ENCODE measurements at places on chromosomes 2 and 18.

- DNase-seq: no peak
These were observed 746.3 kb upstream of the RAB6C start for GRCh38 chr2:129233166-129233565.

GRCh38 chr2:238389988-238390589, 36.6 kb upstream of the ASB1 start:
- DNase-seq: no peak

GRCh38 chr2:206855585-206856433, 83.5 kb upstream of the CPO start:
- DNase-seq: no peak

DNA sequence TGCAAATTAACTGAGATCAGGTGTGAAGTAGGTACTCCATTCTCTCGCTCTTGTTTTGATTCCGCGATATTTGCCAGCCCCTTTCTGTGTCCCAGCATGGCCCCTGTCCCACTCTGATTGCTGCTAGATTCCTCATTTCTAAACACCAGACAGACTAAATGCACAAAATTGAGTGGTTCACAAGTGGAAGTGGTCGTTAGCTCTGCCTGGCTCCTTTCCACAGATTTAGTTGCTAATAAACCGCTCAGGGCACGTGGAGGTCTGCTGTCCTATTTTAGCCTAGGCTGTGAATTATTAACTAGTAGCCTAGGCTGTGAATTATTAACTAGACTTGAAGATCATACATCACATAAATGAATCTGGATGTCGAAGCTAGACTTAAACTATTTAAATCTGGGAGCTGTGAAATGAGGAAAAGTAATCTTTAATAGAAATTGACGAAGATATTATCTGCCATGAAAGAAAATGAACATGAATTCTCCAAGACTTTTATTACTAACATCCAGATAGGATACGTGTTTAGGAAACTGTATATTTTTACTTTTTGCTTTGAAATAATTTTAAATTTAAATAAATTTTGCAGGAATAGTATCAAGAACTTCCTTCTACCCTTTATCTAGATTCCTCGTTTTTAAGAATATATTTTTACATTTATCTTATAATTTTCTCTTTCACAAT, 3.7 kb downstream of the IL1RL2 start:
- no peak for DNase-seq

DNA sequence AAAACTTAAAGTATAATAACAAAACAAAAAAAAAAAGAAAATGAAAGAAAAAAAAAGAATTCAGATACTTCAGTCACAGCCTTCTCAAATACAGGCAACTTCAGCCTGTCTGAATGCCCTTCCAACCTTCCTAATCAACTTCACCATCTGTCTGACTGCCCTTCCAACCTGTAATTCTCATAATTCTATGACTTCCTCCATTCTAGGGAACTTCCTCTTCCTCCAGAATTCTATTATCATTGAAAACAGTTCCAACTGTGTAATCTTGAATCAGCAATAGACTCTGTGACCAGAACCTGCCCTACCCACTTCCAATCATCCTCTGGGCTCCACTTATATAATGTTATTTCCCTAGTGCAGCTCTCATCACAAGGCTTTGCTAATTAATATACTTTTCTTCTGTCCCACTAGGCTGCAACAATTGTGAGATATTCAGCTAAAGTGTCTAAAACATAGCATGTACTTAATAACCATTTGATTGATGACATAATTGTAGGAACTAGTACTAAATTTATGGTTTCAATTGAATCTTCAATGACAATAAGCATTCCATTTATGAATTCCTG, 127.3 kb downstream of the UPP2 start:
- DNase-seq: no peak

- DNase-seq: no peak
These were observed 230.2 kb downstream of the CELF4 start for GRCh38 chr18:37335409-37335736.

DNA sequence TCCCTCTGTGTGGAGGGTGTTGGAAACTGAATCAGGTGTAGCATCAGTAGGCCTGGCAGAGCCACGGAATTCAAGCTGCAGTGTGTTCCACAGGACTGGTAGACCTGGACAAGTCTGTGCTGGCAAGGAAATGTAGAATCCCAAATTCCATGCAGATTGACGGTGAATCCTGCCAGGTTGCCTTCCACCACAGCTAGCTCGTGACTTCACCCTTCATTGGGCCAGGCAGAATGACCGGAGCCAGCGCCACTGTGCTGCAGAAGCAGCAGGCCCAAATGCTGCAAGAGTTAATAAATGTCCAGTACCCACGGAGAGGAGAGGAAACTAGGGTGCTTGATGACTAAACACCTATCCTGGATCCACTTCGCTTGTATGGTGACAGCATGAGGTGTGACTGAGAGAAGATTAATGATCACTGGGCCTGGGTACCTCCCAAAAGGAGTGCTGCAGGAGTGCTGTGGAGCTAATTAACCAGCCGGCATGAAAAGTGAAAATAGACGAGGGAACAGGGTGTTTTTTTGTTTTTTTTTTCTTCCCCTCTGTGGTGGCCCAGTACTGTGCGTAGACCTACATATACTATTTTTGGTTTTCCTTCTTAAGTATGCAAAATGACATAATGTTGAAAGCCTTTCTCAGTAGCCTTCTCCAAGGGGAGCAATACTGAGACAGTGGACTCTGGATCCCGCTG, 122.2 kb downstream of the TANC1 start:
- no peak for DNase-seq

DNA sequence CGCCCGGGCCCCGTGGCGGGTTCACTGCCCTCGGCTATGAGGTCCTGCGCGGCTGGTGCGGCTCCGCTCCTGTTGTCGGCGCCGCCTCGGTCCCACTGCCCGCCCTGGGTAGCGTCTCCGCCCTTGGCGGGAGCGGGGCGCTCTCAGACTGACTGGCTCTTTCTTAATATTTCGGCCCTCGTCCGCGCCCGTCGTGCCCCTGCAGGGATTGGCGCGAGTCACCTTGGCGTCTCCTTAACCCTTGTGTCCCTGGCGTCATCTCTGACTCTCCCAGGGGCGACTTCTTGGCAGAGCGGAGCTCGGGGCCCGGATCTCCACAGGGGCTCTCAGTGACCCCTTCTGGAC, 1.3 kb downstream of the PTMA start:
- DNase-seq: no peak

DNA sequence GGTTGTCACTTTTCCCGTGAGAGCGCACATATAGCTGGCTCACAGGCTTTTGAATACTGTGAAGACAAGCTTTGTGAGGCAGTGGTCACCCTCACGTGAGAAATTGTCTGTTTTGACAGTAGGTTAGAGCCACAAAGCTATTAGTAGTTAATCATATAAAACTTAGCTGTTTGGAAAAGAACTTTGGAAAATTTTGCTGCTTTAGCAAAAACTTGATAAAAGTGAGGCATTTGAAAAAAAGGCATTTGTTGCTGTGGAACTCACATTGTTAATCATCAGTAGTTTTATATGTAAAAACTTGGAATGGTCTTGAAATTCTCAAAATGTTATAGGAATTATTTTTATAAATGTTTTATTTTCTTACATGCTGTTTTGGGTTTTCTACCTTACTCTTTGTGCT, 22.3 kb downstream of the C2orf74 start:
- no peak for DNase-seq

GRCh38 chr2:215356948-215357461, 45.1 kb downstream of the ATIC start:
- DNase-seq: no peak

GRCh38 chr18:47911877-47912276, 18.6 kb downstream of the SMAD2 start:
- DNase-seq: no peak

- DNase-seq: no peak
These were observed 731.0 kb downstream of the CNTNAP5 start for GRCh38 chr2:124756048-124756447.

DNA sequence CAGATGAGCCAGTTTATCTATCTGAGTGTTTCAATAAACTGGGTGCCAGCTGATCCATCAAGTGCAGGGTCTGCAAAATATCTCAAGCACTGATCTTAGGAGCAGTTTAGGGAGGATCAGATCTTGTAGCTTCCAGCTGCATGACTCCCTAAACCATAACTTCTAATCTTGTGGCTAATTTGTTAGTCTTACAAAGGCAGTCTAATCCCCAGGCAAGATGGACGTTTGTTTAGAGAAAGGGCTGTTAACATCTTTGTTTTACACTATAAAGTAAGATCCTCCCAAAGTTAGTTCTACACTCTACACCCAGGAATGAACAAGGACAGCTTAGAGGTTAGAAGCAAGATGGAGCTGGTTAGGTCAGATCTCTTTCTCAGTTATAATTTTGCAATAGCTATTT, 28.7 kb upstream of the HNMT start:
- DNase-seq: no peak

DNA sequence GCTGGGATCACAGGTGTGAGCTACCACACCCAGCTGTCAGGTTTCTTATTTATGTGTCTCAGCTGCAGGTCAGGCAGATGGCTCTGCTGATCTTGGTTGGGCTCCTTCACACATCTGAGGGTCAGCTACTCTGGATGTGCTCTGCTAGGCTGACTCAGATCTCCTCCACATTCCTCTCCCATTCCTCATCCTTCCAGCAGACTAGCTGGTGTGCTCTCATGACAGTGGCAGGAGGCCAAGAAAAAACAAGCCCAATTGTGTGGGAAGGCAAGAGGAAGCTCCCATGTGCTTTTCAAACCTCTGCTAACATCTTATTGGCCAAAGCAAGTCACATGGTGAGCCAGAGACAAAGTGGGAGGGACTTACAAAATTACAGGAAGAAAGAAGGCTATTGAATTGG, 11.7 kb upstream of the MSH6 start:
- no peak for DNase-seq

DNA sequence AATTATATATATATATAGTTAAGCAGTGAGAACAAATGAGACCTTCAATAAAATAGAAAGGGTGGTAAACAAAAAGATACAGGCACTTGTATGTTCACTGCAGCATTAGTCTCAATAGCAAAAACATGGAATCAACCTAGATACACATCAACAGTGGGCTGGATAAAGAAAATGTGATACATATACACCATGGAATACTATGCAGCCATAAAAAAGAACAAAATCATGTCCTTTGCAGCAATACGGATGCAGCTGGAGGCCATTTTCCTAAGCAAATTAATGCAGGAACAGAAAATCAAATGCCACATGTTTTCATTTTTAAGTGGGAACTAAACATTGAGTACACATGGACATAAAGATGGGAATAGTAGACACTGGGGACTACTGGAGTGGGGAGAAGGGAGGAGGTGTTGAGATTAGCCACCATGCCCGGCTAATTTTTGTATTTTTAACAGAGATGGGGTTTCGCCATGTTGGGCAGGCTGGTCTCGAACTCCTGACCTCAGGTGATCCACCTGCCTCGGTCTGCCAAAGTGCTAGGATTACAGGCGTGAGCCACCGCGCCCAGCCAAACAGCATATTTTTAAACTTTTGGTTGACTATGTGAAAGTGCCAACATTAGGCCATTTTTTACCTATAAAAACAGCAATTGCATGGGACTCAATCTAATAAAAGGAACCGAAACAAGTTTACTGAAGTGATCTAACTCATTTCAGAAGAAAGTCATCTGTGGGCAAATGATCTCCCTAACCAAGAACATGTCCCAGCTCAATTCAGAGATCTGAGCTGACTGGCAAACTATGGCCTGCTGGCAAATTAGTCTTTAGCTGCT, 23.7 kb downstream of the ICA1L start:
- no peak for DNase-seq

DNA sequence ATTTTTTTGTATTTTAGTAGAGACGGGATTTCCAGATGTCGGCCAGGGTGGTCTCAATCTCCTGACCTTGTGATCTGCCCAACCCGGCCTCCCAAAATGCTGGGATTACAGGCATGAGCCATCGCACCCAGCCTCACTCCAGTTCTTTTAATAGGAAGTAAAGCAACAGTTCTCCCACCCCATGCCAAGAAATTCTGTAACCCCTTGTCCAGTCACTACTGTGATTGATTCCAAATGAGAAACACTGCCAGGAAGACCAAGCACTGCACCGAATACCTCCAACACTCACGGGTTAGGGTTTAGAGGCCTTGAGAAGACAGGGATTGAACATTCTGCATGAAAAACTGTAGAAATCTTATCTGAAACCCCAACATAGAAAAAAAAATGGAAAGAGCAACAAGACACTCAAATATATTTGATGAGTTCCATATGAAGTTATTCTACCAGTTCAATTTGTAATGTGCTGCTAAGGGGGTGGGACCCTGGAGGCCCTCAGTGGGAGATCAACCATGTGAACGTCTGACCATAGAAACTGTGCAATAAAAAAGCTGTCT, 48.2 kb upstream of the BIN1 start:
- peak; percentile 58 for DNase-seq

DNA sequence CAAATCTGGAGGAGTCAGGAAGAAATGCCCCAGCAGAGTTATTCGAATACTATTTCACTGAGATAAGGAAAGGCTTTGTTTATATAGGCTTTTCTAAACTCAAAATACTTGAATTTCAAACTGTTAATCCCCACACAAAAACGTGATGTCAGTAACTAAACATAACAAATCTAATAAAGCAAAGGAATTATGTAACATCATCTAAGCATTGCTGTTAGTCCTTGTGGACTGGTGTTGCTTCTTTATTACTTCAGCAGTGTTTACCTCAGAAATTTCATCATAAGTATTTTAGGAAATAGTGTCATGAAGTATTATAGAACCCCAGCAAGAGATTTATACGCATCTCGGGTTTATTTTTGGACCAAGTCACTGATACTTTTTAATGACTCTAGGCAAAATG, 19.7 kb upstream of the SANBR start:
- DNase-seq: no peak

DNA sequence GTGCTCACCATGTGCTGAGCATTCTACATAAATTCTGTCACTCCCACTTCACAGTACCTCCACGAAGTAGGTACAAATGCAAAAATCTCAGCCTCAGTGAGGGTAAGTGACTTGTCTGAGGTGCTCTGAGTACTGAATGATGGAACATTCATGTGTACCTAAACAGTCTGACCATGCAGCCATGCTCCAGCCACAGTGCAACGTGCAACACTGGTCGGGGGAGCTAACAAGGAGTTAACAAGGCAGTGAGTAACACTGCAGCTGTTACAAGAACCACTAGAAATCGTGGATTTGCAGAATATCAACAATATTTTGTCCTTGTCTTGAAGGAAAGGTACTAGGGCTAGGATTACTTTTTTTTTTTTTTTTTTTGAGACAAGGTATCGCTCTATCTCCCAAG, 36.6 kb upstream of the NDUFV2 start:
- DNase-seq: no peak

- no peak for DNase-seq
These were observed 167.8 kb downstream of the TTC32 start for GRCh38 chr2:19733951-19734425.

GRCh38 chr2:107591561-107592279, 235.0 kb upstream of the RGPD4 start:
- no peak for DNase-seq

- no peak for DNase-seq
These were observed 77.8 kb downstream of the ADAM23 start for GRCh38 chr2:206521115-206521514.

GRCh38 chr2:44135296-44135695, 33.4 kb upstream of the PPM1B start:
- DNase-seq: no peak

GRCh38 chr2:12240206-12240605, 476.5 kb upstream of the TRIB2 start:
- no peak for DNase-seq

- no peak for DNase-seq
These were observed 77.1 kb downstream of the HS1BP3 start for GRCh38 chr2:20573620-20574422.

GRCh38 chr2:10425699-10426098, 22.4 kb downstream of the ODC1 start:
- DNase-seq: no peak

- no peak for DNase-seq
These were observed 133.9 kb downstream of the GFPT1 start for GRCh38 chr2:69253112-69253511.

All from vagina (tissue), 2 donors.